ENCODE measurements at places on chromosomes 4 and X.

- no peak for DNase-seq
Observed at GRCh38 chr4:41098093-41099048, 116.0 kb downstream of the APBB2 start.

DNA sequence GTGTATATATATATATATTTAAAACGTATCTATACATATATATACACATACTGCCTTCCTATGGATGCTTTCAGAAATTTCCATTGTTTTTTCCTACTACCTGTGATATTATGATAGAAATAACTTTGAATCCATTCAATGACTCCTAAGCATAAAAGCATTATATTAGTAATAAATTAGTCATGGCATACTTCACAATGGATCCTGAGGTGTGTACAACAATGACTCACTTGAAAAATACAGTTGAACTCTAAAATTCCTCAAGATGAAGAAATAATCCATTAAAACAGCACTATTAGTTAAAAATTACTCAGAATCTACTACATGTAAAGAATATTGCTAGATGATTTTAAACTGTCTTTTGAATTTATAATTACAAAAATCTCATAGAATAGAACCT, 201.1 kb downstream of the STPG2 start:
- no peak for DNase-seq

DNA sequence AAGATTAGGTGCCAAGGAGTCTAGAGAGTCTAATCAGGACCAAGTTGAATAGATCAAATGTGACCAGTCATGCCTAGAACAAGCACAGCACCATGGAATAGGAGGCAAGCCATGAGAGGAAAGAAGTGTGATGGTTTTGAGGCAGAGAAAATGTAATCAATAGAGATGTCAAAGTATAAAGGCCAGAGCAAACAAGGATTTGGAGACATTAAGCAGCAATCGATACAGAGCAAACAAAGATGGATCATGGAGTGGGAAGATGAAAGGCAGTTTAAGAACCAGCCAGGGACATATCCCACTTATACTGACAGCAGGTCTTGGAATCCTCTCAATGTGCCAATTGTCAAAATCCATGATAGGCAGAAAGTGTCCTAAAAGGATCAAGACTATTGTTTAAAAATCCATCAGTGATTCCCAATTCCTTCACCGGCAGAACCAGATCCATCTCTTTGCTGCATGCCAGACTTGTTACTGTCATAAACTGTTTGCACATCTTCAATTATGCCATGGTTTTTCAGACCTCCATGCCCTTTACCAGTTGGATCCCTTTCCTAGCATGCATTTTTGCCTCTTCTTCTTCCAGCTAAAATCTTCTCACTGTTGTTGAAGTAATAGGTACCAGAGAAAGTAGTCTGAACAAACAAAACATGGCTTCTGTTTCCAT, 520.7 kb upstream of the ARX start:
- DNase-seq: no peak

DNA sequence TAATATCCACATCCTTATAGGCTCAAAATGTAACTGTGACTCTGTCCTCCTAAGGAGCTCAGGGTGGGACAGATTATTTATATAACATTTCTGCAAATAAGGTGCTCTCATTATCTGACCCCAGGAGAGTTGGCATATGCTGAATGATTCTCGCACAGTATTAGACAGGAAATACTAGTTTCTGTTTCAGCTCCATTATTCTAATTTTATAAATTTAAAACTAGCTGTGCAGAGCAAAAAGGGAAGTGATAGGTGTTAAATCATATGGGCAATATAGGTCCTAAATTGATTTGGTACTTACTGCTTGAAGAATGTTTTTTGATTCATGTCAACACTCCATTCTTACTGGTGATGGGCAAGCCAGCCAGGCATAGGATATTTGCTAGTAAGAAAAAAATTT, 141.5 kb downstream of the GLRA2 start:
- no peak for DNase-seq

DNA sequence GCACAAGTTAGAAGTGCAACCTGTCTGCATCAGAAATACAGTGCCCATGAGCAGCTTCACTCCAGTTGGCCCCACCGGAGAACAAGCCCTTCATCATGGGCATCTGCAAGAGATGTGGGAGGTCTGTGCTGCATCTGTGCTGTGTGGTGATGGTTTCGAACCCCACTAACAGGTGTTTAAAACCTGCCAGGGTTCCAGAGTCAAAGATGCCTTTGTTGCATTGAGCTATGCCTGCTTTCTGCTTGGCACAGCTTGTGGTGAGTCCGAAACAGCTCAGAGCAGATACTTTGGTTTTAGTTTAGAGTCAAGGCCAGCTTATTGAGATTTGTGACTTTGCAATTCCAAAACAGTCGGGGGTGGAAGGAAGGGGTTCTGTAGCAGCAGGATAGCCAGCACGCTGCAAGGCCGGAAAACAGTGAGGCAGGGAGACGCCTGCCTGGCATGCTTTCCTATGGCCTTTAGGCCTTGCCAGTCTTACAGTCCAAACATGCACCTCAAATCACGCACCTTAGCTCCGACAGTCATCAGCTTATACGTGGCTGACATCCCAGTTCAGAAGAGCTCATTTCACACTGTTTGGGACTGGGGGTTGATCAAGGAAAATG, 21.8 kb downstream of the MAGEA9 start:
- DNase-seq: no peak

DNA sequence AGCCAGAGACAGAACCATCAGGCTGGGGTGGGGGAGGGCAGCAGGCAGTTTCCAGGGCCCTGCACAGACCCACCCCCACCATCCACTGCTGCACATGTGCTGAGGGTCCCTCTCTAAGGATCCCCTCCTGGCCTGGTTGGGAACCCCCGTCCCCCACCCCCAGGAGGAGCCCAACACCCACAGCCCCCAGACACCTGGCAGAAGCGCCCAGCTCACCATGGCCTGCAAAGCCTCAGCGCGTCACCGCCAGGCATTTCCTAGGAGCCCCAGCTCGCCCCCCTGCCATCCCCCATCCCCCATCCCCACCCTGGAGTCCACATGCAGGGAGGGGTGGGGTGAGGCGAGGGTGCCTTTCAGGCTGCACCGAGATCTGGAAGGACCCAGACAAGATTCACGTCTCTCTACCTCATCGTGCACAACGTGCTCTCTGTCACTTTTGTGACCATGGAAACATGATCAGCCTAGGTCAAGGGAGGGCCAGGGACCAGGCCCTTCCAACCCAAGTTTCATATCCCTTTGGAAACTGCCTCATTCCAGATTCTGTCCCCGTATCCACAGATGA, 9.3 kb downstream of the MXD4 start:
- DNase-seq: no peak

- DNase-seq: no peak
Observed at GRCh38 chr4:188960411-188961093, 821.3 kb downstream of the TRIML1 start.

GRCh38 chrX:85619962-85620361, 240.5 kb upstream of the POF1B start:
- no peak for DNase-seq

- no peak for DNase-seq
Observed at GRCh38 chr4:86048426-86048825, 311.4 kb downstream of the MAPK10 start.

- no peak for DNase-seq
Observed at GRCh38 chrX:32195611-32196010, 1015.7 kb downstream of the DMD start.

GRCh38 chr4:6153874-6154273, 46.5 kb downstream of the JAKMIP1 start:
- peak; percentile 2 for DNase-seq

DNA sequence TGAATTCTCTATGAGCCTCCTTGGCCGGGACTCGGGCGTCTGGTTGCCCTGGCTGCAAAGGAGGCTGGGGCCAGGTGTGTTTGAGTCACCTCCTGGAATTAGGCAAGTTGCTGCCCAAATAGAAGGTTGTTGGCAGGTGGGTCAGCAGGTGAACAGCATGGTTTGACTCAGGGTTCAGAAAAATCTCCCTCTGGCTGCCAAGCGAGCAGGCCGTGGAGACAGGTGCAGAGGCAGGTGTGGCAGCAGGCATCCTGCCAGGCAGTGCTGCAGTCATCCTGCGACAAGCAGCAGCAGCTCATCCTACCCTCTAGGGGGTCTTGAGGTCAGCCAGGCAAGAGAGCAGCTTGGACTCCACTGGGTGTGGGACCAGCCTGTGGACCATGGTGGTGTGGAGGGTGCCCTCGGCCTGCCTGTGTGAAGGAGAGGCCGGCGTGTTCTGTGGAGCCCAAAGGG, 8.2 kb downstream of the MSANTD1 start:
- peak; percentile 19 for DNase-seq

GRCh38 chr4:26077756-26078155, 163.7 kb downstream of the SMIM20 start:
- DNase-seq: no peak

GRCh38 chr4:39591290-39591689, 47.4 kb downstream of the SMIM14 start:
- no peak for DNase-seq

- no peak for DNase-seq
Observed at GRCh38 chrX:17595456-17596035, 141.7 kb upstream of the SCML1 start.

GRCh38 chr4:112840061-112840460, 203.1 kb downstream of the LARP7 start:
- DNase-seq: no peak

DNA sequence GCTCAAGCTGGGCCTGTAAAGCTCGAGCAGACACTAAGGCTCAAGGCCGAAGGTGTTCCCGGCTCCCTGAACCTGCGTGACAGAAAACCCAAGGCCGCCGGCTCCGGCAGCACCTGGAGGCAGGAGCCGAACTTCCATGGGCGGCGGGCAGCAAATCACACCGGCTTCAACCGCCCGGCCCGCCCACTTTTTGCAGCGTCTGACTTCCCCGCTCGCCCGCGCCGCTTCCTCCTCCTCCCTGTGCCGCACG, 940 bp upstream of the NSD2 start:
- DNase-seq: peak; percentile 92

- no peak for DNase-seq
Observed at GRCh38 chr4:115515366-115515765, 401.9 kb upstream of the NDST4 start.

- no peak for DNase-seq
Observed at GRCh38 chrX:127190381-127190780, 370.9 kb downstream of the PRR32 start.

DNA sequence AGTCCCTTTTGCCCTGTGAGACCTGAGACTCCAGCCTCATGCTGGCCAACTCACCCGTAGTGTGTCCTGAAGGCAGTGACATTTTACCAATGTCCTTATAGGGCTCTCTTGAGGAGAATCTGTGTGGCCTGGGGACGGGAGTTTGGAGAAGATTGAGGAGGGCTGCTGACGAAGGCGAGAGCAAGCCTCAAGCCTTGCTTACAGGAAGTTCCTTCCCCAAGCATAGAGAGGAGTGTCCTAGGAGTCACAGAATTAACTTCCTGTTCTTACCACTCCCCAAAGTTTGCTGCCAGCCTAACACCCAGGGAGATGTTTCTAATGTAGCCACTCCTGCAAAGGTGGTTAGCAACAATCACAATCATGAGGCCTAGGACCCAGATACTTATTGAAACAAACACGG, at the start of gene NXF3:
TSS of gene NXF3 (minus strand) at position 202 of the 400 bp plus-strand sequence. CDS start at position 82, 120 bp downstream.
- DNase-seq: no peak

DNA sequence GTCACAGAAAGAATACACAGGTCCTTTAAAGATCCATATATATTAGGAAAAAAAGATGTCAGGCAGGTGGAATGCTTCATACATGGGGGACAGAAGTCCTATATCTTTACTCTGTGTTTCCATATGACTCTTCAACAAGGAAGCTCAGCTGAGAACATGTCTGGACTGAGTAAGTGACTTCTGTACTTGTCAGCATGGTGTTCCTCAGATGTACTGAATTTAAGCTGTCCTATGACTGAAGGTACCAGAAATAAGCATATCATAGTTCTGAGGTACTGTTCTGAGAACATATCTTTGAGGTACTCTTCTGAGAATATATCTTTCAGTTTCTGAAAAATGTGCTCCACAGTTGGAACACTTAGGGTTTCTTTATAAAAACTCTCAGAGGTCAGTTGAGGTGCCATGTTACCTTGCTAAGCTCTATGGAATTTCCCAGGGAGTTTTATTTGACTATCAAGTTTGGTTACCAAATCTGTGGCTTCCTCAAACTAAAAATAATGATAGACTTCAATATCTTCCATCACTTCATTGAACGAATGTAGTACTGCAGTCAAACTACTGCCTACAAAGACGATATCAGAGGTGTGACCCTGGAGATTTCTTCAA, 597.2 kb upstream of the GNPDA2 start:
- no peak for DNase-seq

DNA sequence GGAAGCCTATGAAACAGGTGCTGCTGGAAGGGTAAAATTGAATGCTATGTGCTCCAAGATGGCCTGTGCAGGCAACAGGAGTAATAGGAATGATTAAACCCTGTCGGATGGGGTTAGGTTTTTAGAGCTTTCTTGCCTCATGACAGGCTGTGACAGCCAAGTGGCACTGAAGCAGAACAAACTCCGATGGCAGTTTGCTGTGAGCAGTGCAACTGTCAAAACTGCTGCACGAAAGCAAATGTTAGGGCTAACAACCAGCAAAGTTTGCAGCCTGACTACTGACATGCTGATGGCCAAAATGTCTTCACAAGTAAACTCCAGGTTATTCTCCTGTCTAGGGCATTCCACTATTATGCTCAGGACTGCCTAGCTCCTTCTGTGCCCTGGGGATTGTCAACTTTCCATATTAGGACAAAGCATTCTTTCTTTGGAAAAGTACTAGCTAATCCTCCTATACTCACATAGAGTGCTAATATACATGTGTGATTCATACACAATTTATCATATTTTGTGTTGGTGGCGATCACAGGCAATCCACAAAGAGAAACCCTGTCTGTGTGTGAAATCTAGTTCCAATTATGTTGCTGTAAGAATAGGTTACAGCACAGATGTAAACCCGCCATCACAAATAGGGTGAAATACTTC, 486.6 kb upstream of the TENM3 start:
- no peak for DNase-seq

- no peak for DNase-seq
Observed at GRCh38 chrX:72421797-72422196, 116.1 kb upstream of the CITED1 start.

DNA sequence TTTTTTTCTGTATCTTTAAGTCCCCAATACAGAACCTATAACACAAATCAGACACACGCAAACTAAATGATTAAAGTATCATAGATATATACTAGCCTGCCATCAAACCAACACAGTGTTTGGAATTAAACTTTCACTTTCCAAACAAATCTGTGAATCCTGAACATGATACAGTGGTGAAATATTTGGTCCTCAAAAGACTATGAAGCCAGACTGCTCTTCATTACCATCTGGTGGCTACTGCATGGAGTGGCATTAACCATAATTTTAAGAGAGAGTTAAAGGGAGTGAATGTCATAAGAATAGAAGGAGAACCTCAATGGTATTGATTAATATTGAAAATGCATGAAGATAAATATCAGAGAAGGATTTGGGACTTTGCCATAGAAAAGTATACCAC, 9.2 kb upstream of the GABRA4 start:
- DNase-seq: no peak

- no peak for DNase-seq
Observed at GRCh38 chr4:182521011-182521410, 277.8 kb downstream of the TENM3 start.

Data from Right ventricle myocardium superior (tissue), 1 donor.